Stimulated activated CD8-positive, alpha-beta memory T cell treated with anti-CD3 and anti-CD28 coated beads, Interleukin-4, amount 100 ng/mL, for 48 hours (primary cell): ENCODE measurements at places on chromosomes 5 and 9.

DNA sequence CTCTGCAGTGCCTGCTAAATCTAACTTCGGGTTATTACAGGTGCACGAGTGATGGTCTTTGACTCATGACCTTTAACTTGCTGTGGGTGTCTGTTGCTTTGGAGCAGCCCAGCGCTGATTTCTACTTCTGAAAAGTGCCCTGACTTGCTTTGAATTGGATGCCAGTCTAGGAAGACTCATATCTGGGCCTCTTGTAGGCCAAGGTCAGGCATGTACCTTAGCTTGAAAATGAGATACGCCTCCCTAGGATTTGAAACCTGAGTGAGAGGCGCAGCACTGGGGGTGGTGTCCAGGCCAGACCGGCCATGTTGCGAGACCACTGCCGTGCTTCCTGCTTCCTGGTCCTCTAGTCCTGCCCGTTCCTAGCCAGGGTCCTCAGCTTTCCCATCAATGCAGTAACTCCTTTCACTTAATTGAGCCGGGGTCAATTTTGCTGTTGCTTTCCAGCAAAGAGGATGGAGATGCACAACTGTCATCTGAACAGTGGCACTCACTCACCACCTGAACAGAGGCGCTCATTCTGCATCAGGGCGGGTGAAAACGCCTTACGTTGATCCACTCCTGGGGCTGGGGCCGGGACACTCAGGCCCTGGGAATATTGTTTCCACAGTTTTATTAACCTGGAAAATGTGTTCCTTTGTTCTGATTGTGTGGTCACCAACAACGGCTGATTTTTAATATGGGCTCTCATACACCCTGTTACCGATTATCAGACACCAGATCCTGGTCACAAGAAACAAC is 14.3 kb downstream of the PCAT7 start:
- DNase-seq, result no peak

GRCh38 chr9:10525972-10526371 is 86.8 kb downstream of the PTPRD start:
- DNase-seq, result no peak

DNA sequence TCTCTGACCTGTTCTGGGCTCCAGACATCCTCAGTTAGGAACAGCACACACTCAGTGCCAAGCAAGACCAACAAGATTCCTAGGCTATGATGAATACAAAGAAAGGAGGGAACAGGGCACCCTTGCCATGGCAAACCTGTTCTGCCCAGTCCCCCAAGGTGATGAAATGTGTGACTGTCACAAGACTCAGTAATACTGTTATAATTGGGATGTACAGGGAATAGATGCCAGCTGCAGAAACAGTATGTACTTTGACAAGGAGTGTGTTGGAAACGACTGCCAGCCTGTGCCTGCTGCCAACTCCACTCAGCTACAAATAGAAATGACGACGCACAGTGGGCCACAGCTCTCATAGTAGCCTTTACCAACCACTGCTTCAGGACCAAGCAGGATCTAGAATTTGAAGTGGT is 453.0 kb downstream of the EFNA5 start:
- DNase-seq, result no peak

DNA sequence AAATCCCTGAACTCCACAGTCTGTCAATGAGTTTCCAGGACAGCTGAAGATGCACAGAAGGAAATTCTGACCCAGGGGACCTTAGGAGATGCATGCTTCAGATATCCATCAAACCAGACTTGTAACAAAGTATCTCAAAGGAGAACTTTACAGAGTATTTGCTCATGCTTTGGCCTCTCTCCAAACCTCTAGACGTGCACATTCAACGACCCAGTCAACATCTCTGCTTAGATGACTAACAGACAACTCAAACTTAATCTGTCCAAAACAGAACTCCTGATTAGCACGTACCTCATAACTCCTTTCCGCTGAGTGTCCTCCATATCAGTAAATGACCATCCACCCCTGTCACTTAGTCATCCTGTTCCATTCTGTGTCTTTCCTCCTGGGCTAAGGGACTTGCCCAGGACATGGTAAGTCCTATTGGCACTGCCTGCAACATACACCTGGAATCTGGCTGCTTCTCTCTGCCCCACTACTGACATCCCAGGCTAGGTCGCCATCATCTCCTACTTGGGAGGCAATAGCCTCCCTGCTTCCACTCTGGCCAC is 107.4 kb downstream of the LMNB1 start:
- no peak for DNase-seq

GRCh38 chr5:95892784-95893354 is 68.8 kb downstream of the ELL2 start:
- no peak for DNase-seq

DNA sequence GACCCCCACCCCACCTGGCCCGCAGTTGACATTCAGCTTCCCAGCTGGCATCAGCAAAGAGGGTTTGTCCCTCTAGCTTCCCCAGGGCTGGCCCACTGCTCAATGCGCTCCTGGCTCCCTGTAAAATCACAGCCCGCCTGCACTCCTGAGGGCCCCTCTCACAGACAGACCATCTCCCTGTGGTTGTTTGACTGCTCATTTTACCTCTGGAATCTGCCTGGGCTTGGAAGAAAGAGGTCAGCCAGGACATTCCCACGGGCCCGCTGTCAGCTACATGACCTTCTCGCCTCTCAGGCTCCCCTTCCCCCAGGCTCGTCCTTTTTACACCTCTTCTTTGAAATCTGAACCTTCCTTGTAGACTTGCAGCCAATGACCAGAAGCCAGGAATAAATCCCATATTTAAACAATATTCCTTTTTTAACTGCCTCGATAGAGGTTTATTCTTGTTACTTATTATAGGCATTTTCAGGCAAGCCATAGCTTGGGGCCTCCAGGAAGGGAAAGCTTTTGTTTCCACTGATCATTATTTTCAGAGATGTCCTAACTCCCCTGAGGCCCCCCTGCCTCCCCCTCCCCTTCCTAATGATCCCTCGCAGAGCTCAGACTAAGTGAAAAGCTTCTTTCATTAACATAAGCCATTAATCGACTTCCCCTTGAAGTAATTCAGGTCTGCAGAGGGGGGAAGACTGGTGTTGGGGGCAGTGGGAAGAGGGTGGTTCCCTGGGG is 76.3 kb upstream of the IQGAP2 start:
- no peak for DNase-seq

DNA sequence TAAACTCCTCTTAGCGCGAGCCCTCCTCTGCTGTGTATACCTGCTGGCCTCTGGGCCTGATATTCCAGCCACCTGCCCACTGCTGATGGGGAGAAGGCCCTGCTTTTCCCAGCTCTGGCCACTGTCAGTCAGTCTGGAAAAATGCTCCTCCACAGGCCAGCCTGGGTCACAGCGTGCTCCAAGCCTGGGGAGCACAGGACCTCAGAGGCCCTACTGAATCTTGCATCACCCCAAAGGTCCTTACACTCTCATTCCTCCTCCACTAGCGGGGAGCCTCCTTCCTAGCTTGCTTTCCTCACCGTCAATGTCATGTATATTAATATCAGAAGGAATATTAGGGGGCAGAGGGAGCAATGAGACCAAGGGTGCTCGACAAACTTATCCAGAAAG is 73.7 kb downstream of the SHB start:
- no peak for DNase-seq
